ENCODE measurements at places on chromosomes 4 and X. TPM values are rescaled to one million over a fixed set of nuclear protein-coding genes. Genes with fewer than 3 reads are reported as not detected.

MAGED4B gene
- total RNA-seq = 1.8 TPM

DSPP gene
- total RNA-seq = not detected

CTAG1A gene
- not detected for total RNA-seq

CT45A10 gene
- total RNA-seq = not detected

SMAD1 gene
- total RNA-seq = 34.0 TPM

ASB12 gene
- not detected for total RNA-seq

KLHL15 gene
- total RNA-seq = 2.1 TPM

FANCB gene
- 2.8 TPM for total RNA-seq
